Effector memory CD4-positive, alpha-beta T cell (primary cell): ENCODE measurements at places on chromosomes 2 and 18.

DNA sequence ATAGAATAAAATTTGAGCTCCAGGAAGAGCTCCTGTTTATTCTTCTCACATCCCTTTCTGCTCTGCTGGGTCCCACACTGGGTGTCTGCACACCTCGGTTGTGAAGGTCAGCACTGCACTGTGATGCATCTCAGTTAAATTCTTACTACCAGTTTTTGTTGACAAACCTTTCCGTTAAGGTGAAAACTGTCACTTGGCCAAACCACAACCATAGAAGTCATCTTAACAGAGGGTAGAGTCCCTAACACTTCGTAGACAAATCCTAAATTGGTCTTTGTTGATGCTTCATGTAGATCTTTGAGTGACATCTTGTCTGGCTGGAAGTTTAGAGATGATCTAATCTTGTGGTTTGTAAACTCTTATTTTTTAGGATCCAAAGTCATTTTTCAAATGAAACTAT is 167.4 kb upstream of the MAP3K20 start:
- no peak for DNase-seq

DNA sequence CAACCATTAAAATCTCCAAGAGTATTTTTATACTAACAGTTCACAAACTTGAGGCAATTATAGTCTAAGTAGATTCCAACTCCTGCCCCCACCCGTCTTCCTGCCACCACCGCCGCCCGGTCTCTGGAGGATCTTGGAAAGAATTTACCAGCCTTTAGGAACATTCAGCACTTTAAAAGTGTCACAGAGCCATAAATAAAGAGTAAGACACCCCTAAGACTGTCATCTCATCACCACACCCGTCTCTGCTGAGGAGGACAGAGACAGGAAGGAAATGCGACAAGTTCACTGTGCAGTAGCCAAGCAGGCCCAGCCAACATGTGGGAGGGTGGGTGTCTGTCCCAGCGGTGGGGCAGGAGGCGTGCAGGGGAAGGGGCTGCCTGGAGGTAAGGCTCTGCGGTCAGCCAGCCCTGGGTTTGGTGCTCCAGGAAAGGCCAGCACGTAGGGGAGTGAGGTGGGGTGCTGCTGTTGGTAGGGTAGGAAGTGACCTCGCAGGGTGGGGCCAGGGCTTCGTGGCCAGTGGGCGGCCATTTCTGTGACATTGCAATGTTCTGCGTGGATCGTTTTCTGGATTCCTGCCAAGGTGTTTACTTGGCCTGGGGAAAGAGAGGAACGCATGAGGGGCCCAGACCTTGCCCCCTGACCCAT is 111.6 kb downstream of the FAM210A start:
- DNase-seq = no peak

- no peak for DNase-seq
Measured at GRCh38 chr2:80377071-80377470, 72.5 kb upstream of the LRRTM1 start.

DNA sequence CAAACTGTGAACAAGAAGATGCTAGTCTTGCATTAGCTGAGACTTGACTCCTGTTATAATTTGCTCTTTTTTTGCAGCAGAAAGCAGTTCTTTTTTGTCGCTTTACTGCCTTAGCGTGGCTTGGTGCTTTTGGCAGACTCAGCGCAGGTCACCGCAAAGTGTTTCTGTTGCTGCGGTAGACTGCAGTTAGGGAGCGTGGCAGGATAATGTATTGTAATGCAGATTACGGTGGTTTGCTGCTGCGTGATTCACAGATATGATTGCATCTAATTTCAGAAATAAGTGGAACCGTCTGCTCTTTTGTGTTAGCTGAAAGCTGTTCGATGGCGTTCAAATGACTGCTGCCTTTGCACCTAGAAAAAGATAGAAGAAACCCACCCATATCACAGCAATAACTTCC is 131.6 kb upstream of the SATB2 start:
- no peak for DNase-seq

GRCh38 chr2:216495656-216496055 is 3.0 kb upstream of the RPL37A start:
- no peak for DNase-seq

DNA sequence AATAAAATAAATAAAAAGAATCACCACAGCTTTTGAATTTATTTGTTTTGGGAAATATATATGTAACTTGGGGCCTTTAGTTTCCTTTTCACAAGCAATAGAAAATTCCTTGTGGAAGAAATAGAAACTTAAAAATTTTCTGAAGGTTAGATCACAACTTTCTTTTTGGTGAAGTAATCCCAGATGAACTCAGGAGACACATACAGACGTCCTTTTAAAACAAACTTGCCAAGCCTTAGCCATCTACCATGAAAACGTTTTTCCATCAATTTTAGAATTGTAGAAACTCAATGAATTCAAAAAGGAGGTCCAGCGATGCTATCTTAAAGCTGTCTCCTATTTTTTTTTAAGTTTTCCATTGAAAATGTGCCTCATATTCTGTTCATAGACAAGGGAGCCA is 225.6 kb downstream of the ASXL3 start:
- DNase-seq = no peak

- no peak for DNase-seq
Measured at GRCh38 chr2:216648105-216648504, 14.9 kb downstream of the IGFBP2 start.
